ENCODE measurements at places on chromosomes 11 and 22. TPM values are rescaled to one million over a fixed set of nuclear protein-coding genes. Genes with fewer than 3 reads are reported as not detected.

GRCh38 chr22:48475661-48476345 lies 1351.9 kb downstream of the BRD1 start:
- DNase-seq = no peak

DNA sequence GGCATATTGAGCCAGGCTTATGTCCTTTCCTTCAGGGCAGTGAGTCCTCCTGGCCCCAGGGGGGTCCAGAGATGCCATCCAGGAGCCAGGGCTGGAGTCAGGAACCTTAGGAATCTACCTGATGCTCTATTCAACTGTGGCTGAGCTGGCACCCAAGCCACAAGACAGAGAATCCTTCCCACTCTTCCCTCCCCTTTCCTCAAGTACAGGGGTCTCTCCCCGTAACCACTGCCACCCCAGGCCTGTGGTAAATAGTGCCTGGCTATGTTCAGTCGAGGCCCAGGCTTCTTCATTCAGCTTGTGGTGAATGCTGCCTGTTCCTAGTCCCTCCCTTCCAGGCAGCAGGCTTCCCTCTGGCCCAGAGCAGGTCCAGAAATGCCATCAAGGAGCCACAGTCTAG lies 45.5 kb upstream of the THY1 start:
- no peak for DNase-seq

MYO18B gene
- 251 TPM for total RNA-seq

- DNase-seq = no peak
Measured at GRCh38 chr22:26615149-26615548, 2.7 kb downstream of the CRYBB1 start.

- DNase-seq = no peak
Measured at GRCh38 chr11:79600711-79601110, 159.9 kb upstream of the TENM4 start.

GRCh38 chr11:63937713-63938478 lies 906 bp upstream of the NAA40 start:
- DNase-seq = no peak

DNA sequence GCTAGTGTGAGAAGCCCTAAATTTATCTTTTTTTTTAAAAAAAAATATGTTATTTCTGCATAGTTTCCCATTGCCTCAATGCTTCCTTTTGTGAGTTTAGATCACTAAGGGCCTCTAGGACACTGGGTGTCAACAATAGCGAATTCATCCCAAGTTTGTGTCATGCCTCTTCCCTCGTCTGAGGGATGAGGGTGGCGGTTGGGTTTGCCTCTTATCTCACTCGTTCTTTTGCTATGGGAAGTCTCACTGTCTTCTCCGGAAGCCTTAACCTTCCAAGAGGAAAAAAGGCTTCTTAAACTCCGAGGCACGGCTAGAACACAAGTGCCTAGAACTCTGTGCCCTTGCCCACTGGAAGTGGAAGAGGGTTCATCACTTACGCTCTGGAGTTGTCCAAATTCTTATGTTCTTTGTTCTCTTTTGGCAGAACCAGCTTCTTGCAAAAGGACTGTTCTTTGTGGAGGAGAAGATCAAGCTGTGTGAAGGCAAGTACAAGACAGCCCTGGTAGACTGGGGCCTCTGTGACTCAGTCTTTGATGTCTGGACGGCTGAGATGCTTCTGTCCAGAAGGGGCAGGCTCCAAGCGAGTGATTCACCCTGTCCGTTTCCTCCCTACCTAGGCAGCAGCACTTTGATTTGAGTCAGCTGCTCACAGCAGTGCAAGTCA lies 78.5 kb downstream of the TRAF6 start:
- peak; percentile 87 for DNase-seq

MS4A4E gene
- not detected for total RNA-seq

TMEM25 gene
- 15.6 TPM for total RNA-seq

DNA sequence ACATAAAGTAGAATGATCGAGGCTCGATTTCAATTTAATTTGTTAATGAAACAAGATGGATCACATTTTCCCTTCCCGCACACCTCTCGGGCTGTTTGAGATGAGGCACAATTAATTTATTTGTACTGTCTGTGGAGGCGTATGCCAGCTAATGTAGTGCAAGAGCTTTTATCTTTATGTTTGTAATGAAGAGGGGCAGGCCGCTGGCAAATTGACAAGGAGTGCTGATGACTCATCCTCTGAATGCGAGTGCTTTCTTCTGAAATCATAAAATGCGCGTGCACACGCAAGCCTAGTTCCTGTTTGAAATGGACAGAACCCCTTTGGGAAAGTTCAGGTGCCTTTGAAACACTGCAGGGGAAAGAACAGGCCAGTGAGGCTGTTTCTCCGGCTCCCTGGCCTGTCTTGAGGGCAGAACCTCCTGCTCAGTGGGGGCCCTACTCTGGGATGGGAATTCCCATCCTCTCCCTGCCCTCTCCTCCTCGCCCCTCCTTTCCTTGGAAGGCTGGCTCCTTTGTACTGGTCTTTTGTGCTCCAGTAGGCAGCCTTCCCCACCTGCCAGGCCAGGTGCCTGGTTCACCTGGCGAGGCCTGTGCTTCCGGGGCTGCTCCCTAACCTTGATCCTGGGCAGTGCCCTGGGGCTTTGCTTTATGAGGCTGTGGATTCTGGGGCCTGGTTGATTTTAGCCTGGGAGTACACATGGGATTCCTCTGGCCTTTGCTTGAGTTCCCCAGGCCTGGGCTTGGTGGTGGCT lies 50.3 kb downstream of the TEAD1 start:
- no peak for DNase-seq

- DNase-seq = peak; percentile 39
Measured at GRCh38 chr11:19187114-19187832, 14.5 kb downstream of the CSRP3 start.

DNA sequence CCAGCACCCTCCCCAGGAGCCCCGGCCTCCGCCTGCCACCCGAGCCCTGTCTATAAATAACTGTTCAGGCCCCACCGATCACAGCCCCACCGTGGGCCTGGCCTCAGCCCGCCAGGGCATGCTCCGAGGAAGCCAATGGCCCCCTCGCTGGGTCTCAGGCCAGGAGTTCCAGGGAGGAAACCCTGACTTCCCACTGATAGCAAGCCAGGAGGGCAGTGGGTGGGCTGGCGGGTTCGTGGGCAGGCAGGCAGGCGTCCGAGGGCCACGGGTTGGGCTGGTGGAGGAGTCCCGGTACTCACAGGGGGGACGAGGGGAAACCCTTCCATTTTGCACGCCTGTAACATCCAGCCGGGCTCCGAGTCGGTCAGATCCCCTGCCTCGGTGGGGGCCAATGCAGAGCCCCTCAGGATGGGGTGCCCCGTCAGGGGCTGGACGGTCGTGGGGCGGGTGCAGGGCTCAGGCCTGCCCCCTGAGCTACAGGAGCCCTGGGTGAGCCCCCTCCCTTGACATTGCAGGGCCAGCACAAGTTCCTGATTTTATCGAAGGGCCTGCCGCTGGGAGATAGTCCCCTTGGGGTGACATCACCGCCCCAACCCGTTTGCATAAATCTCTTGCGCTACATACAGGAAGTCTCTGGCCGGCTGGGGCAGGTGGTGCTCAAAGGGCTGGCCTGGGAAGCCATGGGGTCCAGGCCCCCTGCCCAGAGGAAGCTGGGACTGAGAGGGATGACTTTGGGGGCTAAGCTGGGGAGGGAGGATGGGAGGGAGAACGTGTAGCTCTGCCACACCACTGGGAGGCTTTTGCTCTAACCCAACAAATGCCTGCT lies at the start of gene SPI1:
Gene SPI1 (minus strand): TSS at position 538 of the 826 bp plus-strand sequence. CDS start 194 bp downstream, at position 344.
- DNase-seq = no peak

- peak; percentile 12 for DNase-seq
Measured at GRCh38 chr11:127651175-127651887, 650.8 kb upstream of the KIRREL3 start.

- peak; percentile 42 for DNase-seq
Measured at GRCh38 chr11:26904132-26904531, 89.8 kb upstream of the FIBIN start.

GRCh38 chr22:23565305-23565914 lies 14.7 kb downstream of the IGLL1 start:
- DNase-seq = no peak

- DNase-seq = peak; percentile 83
Measured at GRCh38 chr11:68998390-68998911, 14.6 kb downstream of the MRGPRF start.

- DNase-seq = no peak
Measured at GRCh38 chr11:19370100-19370861, 129.5 kb upstream of the E2F8 start.

CHRNA10 gene
- total RNA-seq = 0.59 TPM

GRCh38 chr11:6062691-6063358 lies 32.3 kb upstream of the OR56A1 start:
- no peak for DNase-seq

GRCh38 chr11:9775398-9775779 lies 111.5 kb downstream of the SWAP70 start:
- no peak for DNase-seq

GRCh38 chr11:104997288-104997687 lies 25.7 kb downstream of the CASP5 start:
- peak; percentile 41 for DNase-seq

- DNase-seq = peak; percentile 75
Measured at GRCh38 chr22:50526108-50526833, 873 bp upstream of the SCO2 start.

GRCh38 chr11:31060880-31061279 lies 308.7 kb downstream of the DCDC1 start:
- peak; percentile 85 for DNase-seq

DNA sequence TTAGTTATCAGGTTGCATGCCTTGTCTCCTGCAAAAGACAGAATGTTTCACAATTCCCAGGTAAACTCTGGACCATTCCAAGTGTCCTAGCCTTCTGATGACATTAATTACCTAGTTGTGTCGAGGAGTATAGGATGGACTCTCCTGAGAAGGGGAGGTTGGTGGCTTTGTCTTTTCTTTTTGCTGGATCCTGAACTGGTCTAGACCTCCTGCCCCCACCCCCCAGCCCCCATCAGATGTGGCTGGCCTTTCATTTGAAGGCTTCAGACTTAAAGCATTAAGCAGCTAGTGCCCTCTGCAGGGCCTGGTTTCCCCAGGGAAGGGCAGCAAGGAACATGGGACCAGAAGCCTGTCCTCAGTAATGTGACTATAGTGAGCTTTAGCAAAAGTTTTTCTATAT lies 9.7 kb downstream of the MCAM start:
- peak; percentile 26 for DNase-seq

PIWIL4 gene
- total RNA-seq = 0.73 TPM

DNA sequence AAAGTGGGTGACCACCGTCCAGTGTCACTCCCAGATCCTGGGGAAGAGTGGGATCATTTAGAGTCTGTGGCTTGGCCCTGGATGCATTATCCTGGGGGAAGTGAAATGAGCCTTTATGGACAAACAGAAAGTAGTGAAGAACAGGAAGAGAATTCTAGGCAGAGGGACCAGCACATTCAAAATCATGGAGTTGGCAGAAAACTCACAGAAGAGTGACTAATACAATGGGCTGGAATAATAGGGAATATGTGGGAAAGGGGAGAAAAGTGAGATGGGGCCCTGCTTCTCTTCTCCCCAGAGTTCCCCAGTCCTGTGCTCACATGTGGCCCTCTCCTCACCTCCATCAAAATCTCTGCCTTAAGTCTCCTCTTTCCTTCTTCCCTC lies 84.3 kb downstream of the CCDC81 start:
- no peak for DNase-seq

MMP10 gene
- total RNA-seq = not detected

UPK3A gene
- total RNA-seq = not detected

BATF2 gene
- 1.2 TPM for total RNA-seq

IRAG1 gene
- 0.99 TPM for total RNA-seq

- peak; percentile 13 for DNase-seq
Measured at GRCh38 chr11:70717936-70718595, 319.7 kb downstream of the CTTN start.

Measured in myocyte (in vitro differentiated cells).